Activated gamma-delta T cell treated with anti-CD3 and anti-CD28 coated beads, Interleukin-2, amount 50 U/mL, for 16 hours (primary cell): ENCODE measurements at places on chromosomes 1 and 21.

DNA sequence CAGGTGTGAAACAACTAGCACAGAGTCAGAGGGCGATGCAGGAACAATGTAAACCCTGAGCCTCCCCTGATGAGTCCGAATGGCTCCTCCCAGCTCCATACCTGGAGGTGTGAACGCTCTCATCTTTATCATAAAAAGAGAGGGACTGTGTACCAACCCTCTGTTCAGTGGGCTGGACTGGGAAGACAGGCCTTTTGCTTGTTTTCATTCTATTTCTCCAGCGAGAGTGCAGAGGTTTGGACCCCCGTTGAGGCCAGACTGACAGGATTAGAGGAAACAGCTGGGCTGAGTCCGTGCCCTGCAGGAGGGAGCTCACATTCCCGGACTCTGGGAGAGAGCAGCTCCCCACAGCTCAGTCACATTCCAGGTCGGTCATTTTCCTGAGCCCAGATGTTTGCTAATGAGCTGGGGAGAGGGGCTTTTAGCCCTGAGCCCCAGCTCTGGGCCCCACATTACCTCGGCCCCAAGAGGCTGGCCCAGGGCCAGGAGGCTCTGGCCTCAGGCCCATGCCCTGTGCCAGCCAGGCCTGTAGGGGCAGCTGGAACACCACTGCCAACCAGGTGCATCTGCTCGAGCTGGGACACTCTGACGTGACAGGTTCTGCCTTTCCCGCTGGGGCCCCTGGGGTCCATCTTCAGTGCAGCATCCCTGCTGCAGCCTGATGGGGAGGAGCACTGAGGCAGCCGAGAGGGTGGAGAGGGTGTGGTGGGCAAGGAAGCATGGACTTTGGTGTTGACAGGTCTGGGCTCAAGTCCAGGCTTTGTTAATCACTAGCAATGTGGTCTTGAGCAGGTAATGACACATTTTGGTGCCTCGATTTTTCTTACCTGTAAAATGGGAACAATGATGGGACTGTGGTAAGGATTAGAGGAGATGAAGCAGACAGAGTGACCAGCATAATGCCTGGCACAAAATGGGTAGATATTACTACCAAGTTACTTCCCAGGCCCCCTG lies 3.5 kb upstream of the NBL1 start:
- no peak for DNase-seq

GRCh38 chr21:36419996-36420395 lies 34.8 kb downstream of the CHAF1B start:
- no peak for DNase-seq

DNA sequence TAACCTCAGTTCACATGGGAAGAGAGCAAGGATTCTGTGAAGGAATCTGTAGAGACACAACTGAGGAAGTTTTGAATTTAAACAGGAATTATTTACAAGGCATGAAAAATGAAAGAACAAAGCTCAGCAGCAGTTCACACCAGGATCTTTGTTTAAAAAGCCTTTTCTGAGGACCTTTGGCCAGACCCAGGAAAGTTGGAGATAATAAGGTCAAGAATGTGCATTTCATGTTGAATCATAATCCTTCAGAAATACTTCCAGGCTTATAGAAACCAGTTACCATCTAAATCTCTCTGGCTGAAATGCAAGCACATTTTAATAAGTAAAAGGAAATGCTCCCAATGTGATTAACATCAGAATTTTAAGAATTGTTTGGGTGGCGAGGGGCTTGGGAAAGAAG lies 2.7 kb downstream of the CLIC6 start:
- no peak for DNase-seq

DNA sequence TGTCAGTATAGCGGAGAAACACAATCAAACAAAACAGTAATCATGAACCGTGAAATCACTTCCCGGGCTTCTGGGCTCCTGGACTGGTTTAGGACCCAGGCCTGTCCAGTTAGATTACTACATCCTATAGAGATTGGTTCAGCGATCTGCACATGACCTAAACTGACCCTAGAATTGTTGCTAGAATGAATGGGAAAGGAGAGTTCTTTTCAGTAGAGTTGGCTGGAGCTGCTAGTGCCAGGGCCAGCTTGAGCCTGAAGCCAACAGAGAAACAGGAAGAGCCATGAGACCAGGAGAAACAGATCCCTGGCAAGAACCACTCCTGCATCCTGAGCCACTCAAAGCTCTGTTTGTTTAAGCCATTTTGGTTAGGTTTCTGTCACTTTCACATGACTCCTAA lies 474.3 kb upstream of the C1orf87 start:
- no peak for DNase-seq

GRCh38 chr1:227950735-227951346 lies 3.1 kb upstream of the WNT9A start:
- DNase-seq, result no peak

DNA sequence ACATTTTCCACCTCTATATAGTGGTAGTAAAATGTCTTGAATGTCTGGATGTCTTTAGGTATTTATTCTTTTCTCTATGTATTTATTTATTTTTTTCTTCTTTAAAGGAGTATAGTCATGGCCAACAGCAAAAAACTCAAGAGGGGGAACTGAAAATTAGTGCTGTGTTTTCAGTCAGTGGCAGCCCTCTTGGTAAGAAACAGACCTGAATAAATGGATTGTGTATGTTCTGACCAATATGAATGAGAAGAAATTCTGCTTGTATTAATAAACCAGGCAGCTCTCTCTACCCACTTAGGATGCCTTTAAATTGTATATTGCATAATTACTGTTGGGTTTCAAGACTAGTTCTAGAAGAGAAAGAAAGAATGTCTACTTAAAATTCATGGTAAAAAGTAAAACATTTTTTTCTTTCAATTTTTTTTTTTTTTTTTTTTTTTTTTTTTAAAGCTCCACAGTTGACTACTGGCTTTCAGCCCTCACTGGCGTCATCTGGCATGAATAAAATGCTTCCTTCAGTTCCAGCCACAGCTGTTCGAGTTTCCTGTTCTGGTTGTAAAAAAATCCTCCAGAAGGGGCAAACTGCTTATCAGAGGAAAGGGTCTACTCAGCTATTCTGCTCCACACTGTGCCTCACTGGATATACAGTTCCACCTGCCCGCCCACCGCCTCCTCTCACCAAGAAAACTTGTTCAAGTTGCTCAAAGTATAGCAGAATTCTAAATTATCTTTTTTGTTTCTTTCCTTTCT lies 101.6 kb downstream of the ZMYM4 start:
- no peak for DNase-seq

DNA sequence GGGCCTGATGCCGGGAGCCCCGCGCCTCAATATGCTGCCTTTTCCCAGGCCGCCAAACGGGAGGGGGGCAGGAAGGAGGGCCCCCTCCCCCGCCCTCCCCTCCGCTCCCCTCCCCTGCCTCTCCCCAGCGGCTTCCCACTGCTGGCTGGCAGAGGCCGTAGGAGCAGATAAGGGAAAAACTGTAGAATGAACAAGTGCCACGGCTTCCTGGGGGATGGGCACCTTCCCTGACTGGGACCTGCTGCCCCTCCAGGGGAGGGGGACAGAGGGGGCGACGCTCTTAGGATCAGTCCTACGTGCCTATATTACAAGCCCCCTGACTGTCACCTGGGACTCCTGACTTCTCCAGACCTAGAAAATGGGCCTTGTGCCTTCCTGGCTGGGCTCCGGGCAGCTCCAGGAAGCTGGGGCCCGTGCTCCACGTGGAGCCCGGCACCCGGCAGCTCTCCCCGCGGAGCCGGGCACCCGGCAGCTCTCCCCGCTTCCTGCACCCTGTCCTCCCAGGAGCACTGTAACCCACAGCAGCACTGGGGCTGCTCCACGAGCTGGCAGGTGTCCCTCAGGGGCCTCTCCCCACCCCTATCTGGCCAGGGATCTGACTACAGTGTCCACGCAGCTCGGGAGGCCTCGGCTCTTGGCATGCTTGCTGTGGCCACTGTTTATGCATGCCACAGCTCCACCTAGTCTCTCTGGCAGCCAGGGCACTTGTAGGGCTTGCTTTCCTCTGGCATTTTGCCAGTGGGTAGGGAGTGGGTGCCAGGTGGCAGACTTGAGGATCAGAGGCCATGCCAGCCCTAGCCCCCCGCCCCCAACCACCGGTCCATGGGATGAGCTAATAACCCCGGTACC lies 674 bp upstream of the HES5 start:
- DNase-seq, result no peak

DNA sequence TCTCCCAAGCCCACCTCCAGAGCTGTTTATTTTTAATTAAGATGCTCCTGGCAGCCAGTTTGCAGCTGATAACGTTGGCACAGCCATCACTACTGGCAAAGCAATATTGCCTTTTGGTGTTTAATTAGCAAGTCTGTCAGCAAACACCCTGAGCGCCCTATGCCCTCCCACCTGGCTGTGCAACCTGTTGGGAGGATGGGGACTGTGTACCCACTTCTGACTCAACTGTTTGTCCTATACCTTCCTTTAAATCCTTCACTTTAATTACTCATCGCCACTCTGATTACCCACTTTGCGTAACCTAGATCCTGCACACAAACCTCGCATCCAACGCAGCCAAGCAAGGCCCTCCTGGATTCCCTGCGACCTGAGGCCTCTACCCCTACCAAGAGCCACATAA lies 67.1 kb downstream of the BCAR3 start:
- DNase-seq, result no peak

GRCh38 chr1:99673315-99673714 lies 27.4 kb downstream of the PALMD start:
- DNase-seq, result no peak

- DNase-seq, result no peak
Observed at GRCh38 chr1:222224156-222224555, 323.7 kb downstream of the HHIPL2 start.

GRCh38 chr1:160862203-160863060 lies at the start of gene CD244:
TSS of gene CD244 (minus strand) at chr1:160862887. CDS start at chr1:160862677, 210 bp downstream.
- peak; percentile 61 for DNase-seq

DNA sequence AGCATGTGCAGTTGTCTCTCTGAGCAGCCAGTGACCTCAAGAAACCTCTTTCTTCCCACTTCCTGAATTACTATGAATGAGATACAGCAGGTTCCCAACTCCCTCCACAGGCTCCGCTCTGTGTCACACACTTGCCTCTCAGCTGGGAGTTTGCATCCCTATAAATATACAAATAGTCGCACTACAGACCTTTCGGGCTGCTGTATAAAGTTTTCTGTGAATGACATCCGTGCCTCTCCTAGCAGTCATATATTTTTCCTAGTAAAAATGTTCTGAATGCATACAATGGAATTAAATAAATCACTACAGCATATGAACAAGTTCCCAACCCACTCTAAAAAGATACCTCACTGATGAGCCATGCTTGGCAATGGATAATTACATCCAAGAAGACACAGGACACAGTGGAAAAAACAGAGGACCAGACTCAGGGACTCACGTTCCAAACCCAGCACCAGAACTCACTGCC lies 66.8 kb downstream of the CAPZB start:
- no peak for DNase-seq

DNA sequence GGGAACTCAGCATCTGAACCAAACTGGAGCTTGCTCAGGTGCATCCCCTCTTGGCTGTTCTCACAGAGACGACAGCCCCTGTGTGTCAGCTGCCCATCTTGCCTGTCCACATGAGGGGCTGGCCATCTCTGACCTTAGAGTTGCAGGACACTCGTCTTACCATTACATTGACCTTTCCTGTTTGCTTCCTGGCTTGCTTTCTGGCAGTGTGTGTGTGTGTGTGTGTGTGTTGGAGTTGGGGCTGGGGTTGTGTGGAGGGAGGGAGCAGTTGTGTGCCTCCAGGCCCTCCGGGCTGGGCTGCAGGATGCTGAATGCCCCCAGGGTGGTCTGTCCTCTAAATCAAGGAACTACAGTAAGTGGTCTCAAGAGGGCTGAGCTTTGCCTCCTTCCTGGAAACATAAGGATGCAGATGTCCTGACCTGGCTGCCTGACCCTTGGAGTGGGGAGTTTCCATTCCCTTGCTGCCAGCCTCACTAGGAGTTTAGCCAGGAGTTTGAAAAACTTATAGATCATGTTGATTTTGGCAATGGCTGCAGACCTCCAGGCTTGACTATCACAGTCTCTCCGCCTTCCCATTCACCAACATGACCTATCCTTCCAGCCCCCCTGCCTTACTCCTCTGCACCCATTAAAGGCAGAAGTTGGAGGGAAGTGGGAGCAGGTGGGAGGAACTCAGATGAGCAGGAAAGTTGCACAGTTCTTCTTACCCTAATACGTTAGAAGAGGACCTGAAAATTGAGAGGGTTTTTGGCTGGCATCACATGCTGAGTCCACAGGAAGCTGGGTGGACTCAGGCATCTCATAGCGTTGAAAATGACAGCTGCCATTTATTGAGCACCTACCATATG lies 19.0 kb downstream of the RASSF5 start:
- no peak for DNase-seq

GRCh38 chr1:93566227-93566626 lies 115.4 kb downstream of the BCAR3 start:
- no peak for DNase-seq

DNA sequence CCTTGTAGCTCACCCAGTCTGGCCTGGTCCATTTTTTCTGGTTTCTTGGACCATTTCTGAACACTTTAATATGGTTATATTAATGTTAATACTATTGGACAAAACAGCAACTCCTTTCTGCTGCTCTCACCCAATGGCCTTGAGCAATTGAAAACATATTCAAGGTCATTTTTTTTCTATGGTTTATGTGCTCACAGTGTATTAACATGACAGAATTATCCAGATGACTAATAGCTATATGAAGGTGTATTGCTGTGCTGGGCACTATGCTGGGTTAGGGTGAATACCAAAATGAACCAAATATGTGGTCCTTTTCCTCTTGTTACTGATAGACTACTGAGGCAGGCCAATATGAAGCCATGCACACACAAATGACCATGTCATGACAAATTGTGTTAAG lies 591.6 kb upstream of the PLXNA2 start:
- no peak for DNase-seq

GRCh38 chr1:3349968-3350299 lies 104.5 kb upstream of the ARHGEF16 start:
- DNase-seq, result no peak

- DNase-seq, result no peak
Observed at GRCh38 chr1:82472489-82473131, 671.9 kb downstream of the ADGRL2 start.

DNA sequence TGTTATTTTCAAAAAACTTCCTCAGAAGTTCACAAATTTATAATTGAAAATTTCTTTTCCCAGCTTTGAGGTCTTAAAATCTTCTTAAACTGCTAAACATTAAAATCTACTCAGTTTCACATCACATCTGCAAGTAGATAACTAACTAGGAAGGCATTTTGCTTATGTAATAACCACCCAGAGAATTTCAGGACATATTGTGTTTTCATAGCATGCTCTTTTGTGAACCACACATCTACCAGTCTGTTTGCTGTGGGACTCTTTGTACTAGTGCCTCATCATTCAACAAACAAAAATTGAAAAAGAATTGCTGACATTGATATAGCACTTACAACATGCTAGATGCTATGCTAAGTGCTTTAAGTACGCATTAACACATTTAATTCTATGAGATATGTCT lies 31.6 kb upstream of the C1orf146 start:
- DNase-seq, result no peak

DNA sequence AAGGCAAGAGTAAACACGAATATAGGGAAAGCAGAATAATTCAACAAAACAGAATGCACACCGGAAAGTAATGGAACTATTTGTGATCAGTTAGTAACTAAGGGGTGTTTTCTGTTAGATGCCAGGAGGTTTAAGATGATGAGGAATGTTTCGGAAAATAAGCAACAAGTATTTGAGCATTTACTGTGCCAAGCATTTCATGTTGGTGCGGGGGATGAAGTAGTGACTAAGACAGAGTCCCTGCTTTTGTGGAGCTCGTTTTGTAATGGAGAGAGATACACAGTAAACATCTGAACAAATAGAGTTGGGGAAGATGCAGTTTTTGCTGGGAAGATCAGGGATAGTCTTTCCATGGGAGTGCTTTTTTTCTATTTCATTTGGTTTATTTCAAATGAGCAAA lies 78.7 kb downstream of the DYRK1A start:
- no peak for DNase-seq
